IPS-NIHi11 (cell line): ENCODE measurements at places on chromosomes 7 and 10.

GRCh38 chr7:29017713-29018112 lies 59.6 kb upstream of the TRIL start:
- no peak for DNase-seq

DNA sequence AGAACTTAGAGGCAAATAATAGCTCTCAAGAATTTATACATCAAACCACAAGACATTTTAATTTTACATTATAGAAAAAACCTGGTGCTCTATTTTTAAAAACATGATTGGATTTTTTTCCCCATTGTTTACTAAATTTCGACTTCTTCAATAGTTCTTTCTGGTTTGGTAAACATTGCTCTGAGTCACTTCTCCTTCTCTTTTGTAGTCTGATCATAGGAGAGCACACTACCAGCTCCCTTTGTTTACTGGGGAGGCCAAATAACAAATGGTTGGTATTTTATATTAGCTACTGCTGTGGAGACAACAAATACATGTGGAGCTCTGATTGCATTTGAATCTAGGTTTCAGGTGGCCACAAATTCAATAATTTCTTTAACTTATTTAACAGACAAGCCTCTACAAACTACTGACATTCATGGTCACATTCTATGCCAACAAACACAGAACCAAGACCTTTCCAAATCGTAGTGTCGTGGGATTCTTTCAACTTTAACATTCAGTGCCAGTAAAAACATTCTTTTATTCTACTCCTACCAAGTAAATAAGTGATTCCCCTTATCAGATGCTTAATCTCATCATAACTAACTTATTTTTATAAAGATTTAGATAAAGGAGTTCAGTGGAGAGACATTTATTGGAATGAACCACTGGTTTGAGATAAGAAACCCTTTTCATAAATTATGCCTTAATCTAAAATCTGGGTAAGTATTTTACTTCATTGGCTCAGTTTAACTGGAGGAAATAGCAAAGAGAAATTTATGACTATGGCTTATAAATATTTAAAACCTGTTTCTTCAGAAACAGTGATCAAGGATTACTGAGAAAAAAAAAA lies 17.7 kb upstream of the FXYD4 start:
- peak; percentile 1 for DNase-seq

DNA sequence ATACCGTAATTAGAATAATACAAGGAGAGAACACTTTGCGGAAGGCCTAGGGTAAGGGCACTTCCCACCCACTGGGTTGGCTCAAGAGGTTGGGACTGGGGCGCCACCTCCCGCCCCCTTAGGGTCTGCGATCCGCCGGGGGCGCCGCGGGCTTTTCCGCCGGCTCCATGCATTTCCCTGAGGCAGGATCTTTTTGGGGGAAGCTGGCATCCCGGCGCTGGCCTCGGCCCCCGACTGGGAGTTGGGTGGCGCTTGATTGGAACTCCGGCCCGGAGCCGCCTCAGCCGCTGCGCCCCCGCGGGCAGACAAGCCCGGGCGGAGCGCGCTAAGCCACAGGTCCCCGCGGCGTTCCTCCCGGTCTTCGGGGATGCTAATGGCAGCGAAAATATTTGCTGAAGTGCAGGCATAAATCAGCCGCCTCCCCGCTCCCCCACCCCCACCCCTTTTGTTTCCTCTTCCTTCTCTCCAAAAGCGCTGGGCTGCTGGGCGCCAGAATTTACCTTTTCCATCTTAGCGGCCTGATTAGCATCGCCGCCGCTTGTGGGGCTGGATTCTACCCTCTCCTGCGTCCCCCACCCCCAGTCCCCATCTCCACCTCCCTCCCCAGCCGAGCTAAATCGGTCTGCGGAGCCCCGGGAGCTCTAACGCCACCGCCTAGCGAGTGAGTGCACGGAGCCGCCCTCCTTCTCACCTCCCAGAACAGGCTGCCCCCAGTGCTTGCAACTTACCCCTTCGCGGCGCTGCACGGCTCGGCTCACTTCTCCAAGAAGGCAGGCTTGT lies 5.1 kb downstream of the UNC5B start:
- DNase-seq: peak; percentile 78

GRCh38 chr7:43768887-43769272 lies 10.4 kb downstream of the BLVRA start:
- DNase-seq: no peak

DNA sequence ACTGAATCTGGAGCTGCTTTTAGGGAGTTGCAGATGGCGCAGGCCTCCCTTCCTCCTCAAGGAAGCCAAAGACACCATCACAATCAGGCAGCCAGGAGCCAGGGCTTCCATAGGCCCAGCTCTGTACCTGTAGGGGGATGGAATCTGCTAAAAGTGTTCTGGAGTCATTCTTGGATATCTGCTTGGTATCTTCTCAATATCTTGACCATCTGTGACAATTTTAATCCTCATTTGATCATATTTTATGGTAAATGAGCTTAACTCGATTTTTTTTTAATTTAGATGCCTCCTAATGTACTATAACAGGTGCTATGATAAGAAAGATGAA lies 3.1 kb downstream of the ST7 start:
- DNase-seq: no peak

DNA sequence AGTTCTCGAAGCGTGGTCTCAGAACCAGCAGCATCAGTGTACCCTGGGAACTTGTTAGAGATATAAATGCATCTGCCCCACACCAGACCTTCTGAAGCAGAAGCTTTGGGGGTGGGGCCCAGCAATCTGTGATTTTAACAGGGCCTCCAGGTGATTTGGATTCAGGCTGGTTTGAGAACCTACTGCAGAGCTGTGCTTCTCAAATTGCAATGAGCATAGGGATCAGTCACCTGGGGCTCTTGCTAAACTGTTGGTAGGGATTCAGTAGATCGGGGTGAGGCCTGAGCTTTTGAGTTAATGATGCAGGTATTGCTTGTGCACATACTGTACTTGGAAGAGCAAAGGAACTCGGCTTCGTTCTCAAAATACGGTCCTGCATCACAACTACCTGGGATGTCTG lies 243.6 kb upstream of the PODXL start:
- DNase-seq: no peak

- no peak for DNase-seq
Measured at GRCh38 chr10:1978584-1978983, 241.3 kb upstream of the ADARB2 start.

DNA sequence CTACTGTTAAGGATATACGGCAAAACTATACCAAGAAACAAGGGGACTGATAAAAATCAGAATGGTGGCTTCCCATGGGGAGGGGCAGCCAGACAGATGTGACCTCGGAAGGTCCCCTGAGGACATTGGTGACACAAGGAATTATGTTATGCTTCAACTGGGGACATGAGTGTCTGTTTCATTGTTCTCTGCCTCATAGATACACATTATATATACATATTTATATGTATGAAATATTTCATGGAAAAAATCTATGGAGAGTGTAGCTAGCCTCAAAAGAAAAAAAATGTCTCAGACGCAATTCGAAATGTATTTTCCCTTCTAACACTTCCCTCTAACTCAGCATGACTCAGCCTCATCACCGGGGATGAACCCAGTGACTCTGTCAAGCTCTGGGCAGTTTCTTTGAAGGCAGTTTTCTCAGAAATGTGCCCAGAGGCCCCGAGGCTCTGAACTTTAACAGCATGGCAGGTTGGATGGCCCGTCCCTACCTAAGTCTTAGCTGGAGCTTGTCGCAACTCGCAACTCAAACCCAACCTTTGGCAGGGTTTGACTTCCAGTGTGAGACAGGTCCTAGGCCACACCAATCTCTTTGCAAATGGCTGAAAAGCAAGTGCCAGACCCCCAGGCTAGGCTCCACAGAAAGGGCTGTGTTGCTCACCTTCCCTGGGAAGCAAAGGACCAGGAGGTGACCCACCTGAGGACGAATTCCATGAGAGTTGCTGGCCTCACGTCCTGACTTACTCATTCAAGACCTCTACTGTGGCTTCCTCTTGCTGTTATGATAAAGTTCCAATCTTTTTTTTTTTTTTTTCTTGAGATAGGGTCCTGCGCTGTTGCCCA lies 86.9 kb downstream of the CARD11 start:
- DNase-seq: no peak

DNA sequence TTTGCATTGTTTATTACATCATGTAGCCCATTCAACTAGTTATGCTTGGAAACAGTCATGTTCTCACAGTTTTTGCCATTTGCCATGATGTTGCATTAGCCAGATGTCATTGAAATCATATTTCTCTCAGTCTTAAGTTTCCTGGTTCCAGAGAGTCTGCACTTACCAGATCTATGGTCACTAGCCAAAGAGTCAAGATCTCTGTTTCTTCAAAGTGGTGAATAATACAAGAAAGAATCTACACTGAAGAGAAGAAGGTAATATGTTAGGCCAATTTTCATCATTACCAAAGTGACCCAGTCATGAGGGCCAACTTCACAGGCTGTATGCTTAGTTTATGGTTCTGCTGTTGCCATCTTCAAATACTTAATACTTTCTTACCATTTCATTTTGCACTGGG lies 89.0 kb upstream of the PHYHIPL start:
- no peak for DNase-seq

DNA sequence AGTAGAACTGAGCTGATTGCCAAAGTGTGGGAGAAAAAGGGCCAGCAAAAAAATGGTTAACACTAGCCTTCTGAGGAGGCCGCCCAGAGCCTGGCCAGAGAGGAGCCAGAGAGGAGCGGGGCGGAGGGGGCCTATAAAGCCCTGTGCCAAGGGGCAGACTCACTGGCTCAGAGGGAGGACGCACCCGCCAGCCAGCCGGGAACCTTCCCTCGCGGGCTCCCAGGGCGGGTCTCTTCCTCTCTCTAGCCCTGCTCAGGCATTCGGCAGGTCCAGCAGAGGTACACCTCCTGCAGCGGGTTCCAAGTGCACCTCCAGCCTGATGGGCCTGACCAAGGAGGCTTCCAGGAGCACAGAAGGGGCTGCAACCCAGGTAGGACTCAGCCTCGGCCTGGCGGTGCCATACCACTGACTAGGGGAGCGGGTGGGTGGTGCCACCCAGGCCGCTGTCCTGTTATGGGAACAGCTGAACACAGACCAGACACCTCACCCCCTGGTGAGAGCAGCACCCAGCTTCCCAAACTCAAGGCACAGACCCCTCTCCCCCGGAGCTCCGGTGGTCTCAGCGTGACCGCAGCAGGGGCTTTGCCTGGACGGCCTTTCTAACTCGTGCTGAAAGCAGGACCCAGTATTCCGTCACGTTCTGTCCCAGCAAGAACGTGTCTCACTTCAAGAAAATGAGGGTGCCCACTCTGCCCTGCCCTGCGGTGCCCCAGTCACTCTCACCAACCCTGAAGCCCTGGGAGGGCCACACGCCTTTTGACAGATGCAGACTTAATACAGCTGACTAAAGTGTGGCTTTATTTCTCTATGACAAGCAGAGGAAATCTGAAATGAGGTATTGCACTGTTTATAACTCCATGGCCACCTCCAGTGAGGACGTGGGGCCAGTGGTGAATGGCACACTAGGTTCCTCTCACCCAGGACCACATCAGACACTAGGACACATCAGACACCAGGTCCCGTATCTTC lies at the start of gene GPER1:
GPER1 (plus strand) TSS at position 162 of the 969 bp plus-strand sequence. CDS start 3,616 bp downstream, outside the sequence.
- peak; percentile 88 for DNase-seq

GRCh38 chr10:81498011-81498551 lies 376.9 kb upstream of the NRG3 start:
- no peak for DNase-seq

- DNase-seq: no peak
Measured at GRCh38 chr10:104731192-104731591, 90.1 kb downstream of the SORCS3 start.

- no peak for DNase-seq
Measured at GRCh38 chr10:78655979-78656378, 412.8 kb upstream of the ZMIZ1 start.

DNA sequence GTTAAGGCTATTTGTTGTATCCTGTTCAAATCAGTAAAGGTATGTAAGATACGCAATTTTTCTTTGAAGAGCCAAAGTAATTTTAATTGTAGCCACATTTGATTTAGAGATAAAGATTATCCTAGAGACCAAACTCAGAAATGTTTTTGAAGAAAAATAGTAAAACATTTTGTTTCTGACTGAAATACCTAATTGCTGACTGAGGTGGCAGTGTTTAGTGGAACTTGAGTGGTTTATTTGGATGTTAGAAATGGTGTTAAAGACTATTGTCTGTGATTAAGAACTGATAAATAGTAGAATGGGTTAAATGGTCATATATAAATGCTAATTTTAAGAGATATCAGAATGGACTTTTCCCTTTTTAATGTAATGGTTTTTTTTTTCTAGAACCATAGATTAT lies 15.3 kb downstream of the EDRF1 start:
- DNase-seq: no peak

GRCh38 chr7:84631913-84632312 lies 437.3 kb upstream of the SEMA3A start:
- no peak for DNase-seq

DNA sequence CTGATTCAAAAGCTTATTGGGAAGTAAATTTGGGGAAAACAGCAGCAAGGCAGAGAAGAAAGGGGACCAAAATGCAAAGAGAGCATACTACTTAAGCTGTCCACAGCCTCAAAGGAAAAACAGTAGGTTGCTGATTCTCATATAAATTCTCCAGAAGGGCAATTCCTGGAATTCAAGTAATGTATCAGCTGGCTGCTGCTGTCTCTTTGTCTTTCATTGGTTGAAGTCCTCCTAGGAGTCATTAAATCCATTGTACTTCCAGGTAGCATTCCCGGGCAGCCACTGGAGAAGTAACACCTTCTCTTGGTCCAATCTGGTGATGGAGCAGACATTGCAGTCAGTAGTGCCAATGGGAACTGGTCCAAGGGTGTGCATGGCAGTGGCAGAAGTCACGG lies 22.7 kb downstream of the BET1 start:
- peak; percentile 26 for DNase-seq

- DNase-seq: no peak
Measured at GRCh38 chr10:78910021-78910420, 158.7 kb upstream of the ZMIZ1 start.

GRCh38 chr7:121019018-121019417 lies 30.5 kb downstream of the CPED1 start:
- no peak for DNase-seq

DNA sequence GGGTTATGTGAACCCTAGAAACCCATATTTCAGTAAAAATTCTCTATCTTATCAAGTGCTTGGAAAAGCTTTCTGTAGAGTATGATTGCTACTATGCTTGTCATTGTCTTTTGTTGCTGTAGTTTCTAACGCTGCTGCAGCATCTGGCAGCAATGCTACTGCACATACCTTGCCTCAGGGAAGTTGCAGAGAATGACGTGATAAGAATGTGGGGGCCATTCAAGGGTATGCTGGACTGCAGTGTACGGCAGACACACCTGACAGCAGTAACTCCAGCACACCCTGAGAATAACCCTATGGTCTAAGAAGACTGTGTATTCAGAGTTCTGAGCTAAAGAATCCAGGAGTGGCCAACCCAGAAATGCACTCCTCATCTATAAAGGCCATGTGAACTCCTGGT lies 20.5 kb downstream of the TRIM4 start:
- DNase-seq: no peak

DNA sequence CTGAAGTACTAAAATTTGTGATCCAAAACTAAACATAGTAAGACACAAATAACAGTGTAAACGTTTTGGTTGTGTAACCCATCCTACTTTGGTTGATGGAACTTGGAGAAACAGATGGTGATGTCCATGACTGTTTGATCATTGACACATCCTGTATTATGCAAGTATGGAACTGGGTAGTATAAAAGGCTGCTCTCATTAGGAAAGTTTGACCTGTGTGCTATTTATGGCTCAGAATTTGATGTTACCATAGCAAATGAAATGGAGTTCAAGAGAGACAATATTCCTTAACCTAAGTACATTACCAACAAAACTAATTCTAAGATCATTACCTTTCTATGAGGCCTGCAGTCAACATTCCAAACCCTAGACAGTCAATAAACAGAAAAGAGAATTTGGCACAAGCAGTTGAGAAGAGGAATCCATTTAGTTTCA lies 39.9 kb downstream of the DKK1 start:
- DNase-seq: no peak

- no peak for DNase-seq
Measured at GRCh38 chr7:43535031-43535451, 47.9 kb upstream of the STK17A start.

- DNase-seq: no peak
Measured at GRCh38 chr7:131384286-131384635, 56.6 kb downstream of the MKLN1 start.
